ENCODE measurements at places on chromosomes 12 and 14.

DNA sequence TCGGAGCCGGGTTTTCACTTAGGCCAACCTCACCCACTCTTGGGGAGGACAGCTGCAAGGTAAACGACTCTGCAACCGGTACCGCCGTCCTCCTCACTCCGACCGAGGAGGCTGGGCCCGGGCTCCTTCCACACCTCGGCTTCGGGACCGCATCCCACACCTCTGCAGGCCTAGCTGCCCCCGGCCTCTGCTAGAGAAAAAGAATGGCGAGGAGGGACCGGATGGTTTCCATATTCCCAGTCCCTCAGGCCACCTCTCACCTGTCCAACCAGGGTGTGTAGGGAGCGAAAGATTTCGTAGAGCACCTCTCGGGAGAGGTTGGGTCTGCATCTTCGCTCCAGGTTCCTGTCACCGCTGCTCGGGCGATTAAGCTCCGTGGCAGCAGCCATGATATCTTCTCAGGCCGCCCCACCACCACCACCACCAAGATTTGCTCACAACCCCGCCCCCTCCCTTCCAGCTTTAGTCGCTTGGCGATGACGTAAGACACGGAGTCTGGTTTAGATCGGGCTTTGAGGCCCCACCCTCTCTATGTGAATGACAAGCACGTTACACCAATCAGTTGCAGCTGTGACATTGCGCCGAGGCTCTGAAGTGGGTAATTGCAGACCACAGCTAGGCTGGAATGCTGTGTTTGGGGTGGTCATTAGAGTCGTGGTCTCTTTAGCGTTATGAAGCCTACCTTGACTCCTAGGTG is at the start of gene MBIP:
TSS of gene MBIP (minus strand) at position 438 of the 697 bp plus-strand sequence. CDS start at position 389, 49 bp downstream.
- peak; percentile 87 for DNase-seq

- DNase-seq, result no peak
These were observed 89.4 kb upstream of the SYT10 start for GRCh38 chr12:33529031-33529430.

GRCh38 chr12:132222096-132222807 is 78.0 kb downstream of the NOC4L start:
- DNase-seq, result no peak

GRCh38 chr12:111122458-111122878 is 202.1 kb upstream of the MYL2 start:
- DNase-seq, result no peak

GRCh38 chr12:96811083-96811482 is 96.0 kb upstream of the NEDD1 start:
- no peak for DNase-seq

DNA sequence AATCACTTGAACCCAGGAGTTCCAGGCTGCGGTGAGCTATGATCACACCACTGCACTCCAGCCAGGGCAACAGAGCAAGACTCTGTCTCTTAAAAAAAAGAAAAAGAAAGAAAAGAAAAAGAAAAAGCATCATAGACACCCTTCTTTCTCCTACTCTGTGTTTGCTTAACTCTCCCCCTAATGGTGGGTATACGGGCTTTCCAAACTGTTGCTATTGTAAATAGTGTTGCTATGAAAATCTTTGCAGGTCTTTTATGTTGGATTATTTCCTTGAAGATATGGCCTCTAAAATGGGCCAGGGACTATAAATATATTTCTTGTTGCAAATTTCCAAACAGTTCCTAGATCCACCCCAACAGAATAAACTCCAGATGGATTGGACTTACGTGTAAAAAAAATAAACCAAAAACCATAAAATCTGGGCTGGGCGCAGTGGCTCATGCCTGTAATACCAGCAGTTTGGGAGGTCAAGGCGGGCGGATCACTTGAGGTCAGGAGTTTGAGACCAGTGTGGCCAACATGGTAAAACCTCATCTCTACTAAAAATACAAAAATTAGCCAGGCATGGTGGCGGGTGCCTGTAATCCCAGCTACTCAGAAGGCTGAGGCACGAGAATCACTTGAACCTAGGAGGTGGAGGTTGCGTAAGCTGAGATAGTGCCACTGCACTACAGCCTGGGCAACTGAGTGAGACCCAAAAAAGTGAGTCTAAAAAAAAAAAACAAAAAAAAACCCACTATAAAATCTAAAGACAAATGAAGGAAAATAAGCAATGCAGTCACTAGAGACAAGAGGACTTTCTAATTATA is 25.9 kb downstream of the NFKBIA start:
- no peak for DNase-seq

DNA sequence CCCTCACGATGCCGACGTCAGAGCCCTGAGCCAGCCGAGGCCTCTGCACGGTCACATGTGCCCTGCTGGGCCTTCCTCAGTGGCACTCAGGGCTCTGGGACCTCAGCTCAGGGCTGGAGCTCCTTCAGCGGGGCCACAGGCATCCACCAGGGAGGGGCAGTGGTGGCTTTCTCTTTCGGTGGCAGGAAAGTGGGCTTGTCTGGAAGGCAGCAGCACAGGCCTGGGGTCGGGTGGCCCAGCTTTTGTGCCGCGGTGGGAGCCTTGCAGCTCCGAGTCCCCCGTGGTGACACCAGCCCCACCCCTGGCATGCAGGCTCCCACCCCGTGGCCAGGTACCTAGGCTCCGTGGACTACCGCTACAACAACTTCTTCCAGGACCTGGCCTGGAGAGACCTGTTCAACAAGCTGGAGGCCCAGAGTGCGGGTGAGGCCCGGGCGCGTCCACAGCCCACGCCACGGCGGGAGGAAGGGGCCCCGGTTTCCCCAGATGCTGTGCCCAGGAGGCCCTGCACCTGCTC is 14.2 kb upstream of the TEX22 start:
- peak; percentile 15 for DNase-seq

- no peak for DNase-seq
These were observed 10.7 kb downstream of the MARS1 start for GRCh38 chr12:57498571-57498970.

DNA sequence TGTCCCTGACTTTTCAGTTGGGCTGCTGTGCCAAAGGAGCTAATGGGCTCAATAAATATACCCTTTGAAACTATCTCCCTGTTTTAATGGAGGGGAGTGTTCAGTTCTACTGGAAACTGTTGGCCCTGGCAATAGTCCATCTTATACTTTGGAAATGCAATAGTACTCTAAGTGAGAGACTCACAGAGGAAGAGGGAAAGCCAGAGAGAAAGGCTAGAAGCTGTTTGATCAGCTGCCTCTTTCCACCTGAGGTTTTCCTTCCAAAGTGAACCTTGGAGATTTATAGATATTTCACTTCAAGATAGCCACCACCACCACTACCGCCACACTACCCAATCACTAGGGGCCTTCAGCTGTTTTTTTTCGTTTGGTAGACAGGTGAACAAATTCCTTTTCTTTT is 93.6 kb upstream of the CCDC91 start:
- no peak for DNase-seq

DNA sequence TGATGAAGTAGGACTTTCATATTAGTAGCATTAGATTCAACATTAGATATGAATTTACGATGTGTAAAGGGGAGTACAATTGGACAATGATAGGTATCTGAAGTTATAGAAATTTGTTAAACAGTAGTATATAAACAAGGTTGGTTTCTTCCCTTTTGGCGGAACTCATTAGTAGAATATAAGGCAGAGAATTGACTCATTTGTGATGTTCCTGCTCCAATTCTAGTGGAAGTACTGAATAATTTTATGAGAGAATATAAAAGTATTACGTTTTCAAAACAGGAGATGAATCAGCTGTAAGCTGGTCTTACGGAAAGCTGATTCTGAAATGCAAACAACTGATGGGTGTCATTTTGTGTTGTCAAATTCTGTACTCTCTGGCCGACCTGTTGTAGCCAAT is 13.4 kb downstream of the ZC3H14 start:
- DNase-seq, result no peak

DNA sequence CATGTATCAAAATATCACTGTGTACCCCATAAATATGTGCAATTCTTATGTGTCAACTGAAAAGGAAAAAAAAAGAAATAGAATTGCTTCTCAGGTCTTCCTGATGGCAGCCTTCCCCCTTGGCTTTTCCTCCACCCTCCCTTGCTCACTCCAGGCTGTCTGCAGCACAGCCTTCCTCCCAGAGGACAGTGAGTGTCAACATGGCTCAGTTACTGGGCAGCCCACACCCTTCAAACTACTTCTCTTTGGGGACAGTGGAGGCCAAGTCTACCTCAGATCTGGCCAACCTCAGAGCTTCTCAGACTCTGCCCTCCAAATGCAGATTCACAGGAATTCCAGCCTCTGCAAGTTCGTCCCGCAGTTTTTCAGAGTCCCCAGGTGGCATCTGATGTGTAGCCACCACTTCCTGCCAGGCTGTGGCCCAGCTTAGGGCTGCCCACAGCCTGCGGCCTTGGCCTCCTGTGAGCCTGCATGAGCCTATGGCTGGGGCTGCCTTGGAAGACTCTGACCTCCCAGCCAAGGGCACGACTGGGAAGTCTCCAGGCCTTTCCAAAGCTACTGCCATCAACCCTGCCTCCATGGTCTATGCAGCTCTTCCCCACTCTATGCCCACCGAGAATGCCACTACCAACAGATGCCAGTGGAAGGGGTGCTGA is 148.0 kb upstream of the PWP1 start:
- DNase-seq, result no peak

DNA sequence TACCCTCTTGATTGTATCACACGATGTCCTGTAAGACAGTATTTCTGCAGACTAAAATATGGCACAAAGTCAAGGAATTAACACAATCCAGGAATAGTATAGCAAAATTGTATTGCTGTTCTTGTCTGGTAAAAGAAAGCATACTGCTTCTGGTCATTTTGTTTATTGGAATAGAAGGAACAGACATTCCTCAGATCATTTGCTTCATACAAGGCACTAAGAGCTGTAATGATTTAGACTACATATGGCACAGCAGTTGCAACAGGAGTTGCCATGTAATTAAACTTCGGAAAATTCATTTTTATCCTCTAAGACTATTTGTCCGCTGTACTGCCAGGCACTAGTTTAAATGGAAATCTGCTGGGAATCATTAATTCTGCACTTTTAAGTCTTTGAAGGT is 7.6 kb upstream of the KERA start:
- DNase-seq, result no peak

DNA sequence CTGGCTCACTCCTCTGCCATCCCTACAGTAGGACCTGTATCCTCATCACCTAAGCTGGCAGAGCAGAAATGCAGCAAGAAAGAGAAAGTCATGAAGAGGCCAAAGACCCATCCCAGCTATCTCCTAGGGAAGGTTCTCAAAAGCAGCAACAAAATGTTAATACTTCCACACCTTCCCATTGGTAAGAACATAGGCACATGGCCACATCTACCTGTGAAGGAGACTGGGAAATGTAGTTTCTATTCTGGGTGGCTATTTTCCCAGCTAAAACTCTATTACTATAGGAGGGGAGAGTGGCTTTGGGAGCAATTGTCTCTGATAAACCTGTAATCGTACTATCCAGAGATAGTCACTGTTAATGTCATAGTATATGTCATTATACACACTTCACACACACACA is 13.7 kb upstream of the EIF2B2 start:
- DNase-seq, result no peak

- no peak for DNase-seq
These were observed 6.1 kb downstream of the MMP14 start for GRCh38 chr14:22842211-22843122.

DNA sequence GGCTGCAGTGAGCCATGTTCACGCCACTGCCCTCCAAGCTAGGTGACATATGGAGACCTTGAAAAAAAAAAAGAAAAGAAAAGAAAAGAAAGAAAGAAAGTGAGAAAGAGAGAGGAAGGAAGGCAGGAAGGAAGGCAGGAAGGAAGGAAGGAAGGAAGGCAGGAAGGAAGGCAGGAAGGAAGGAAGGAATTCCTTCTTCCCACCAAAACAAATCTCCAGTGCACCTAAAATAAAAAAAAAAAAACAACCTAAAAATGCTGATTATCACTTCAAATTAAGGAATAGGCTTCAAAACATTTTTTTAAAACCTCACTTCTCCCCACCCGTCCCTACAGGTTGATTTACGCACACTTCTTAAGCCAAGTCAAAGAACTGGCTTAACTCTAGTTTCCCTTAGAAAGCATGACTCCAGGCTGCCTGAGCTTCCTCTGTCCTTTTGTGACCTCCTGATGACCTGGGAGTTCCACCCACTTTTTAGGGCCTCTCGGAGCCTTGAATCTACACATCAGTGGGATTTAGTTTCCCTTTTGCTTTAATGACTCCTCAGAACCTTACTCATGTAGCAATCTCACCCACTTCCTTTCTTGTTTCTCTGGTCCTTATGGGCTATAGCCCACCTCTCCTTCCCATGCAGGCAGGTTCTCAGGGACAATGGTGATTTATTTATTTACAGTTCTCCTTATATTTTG is 18.6 kb downstream of the DUSP6 start:
- no peak for DNase-seq

- DNase-seq, result no peak
These were observed 199.0 kb downstream of the DUSP6 start for GRCh38 chr12:89153341-89153740.

GRCh38 chr14:103361867-103362266 is 23.3 kb upstream of the MARK3 start:
- no peak for DNase-seq

- no peak for DNase-seq
These were observed 6.8 kb upstream of the SIVA1 start for GRCh38 chr14:104746071-104746545.

GRCh38 chr12:115362339-115362976 is 678.5 kb upstream of the TBX3 start:
- DNase-seq, result no peak

GRCh38 chr12:40969796-40970195 is 218.3 kb upstream of the PDZRN4 start:
- no peak for DNase-seq

GRCh38 chr12:40742041-40742440 is 49.8 kb downstream of the CNTN1 start:
- no peak for DNase-seq

- DNase-seq, result no peak
These were observed 1037.1 kb downstream of the GALC start for GRCh38 chr14:86955771-86956354.

DNA sequence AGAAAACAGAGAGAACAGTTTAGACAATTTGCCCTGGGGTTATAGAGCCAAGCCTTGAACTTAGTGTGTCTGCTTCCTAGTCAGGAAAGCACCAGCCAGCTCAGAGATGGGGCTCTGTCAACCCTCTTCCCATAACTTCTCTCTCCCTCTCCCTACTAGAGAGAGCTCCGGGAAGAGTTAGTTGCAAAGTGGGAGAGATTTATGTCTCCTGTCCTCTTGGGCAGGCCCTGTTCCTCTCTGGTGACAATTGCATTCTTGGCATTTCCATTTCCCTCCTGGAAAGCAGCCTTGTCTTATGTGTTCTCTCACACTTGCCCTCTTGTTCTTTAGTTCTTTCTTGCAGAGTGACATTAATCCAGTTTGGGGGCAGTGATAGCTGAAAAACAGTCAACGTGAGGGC is 42.1 kb upstream of the TUNAR start:
- DNase-seq, result no peak

- peak; percentile 4 for DNase-seq
These were observed 116.0 kb upstream of the RTL1 start for GRCh38 chr14:101019541-101019940.

Data from ovary (tissue), 10 donors.